ENCODE measurements at places on chromosomes 1 and 21. TPM values are rescaled to one million over a fixed set of nuclear protein-coding genes. Genes with fewer than 3 reads are reported as not detected.

The LDLRAD1 gene
- 6.9 TPM for polyA plus RNA-seq

The C1orf53 gene
- polyA plus RNA-seq = 1.8 TPM

GRCh38 chr21:33510826-33511225 lies 19.3 kb upstream of the DNAJC28 start:
- DNase-seq = no peak

DNA sequence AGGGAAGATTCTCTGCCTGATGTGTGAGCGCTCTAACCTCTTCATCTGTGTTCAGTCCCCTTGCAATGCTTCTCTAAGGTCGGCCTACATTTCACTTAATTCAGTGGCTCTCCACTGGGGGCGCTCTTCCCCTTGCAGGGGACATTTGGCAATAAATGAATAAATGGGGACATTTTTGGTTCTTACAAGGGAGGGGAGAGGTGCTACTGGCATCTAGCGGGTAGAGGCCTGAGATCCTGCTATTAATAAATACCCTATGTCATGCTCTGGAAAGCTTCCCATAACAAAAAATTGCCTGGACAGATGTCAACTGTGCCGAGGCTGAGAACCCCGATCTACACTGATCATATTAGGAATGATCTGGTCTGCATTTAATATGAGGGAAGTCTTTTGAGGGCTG lies 25.9 kb upstream of the DNAJC11 start:
- no peak for DNase-seq

- no peak for DNase-seq
These were observed 87.3 kb downstream of the TBX15 start for GRCh38 chr1:118900643-118901440.

The NBPF6 gene
- not detected for polyA plus RNA-seq

DNA sequence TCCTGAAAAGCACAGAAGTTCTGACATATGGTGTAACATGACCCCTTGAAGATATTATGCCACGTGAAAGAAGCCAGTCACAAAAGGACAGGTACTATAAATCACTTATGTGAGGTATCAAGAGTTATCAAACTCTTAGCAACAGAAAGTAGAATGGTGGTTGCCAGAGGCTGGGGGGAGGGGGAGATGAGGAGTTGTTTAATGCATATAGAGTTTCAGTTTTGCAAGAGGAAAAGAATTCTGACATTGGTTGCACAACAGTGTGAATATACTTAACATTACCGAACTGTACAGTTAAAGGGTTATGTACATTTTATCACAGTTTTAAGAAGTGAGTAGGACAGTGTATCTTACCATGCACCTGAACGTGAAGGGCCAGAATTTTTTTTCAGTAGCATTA lies 80.0 kb downstream of the USP25 start:
- DNase-seq = no peak

The UMODL1 gene
- polyA plus RNA-seq = 0.48 TPM

Data from left lung (tissue), 14 donors.